ENCODE measurements at places on chromosomes 3 and 15.

DNA sequence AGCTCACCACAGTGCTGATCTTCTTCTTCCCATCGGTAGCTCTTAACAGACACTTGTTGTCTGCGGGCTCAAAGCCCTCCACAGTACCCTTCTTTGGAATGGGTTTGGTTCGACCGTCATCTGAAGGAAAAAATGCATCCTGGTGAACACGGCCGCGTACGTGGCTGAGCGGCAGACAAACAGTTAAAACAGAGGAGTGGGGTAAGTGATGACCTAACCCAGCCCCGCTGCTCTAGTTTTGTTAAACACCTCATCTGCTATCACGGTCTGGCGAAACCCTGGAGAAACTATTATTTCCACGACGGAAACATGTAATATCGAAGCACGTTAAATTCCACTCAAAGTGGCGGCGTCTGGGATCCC, 725 bp downstream of the SRP14 start:
- peak; percentile 19 for DNase-seq

GRCh38 chr3:59451800-59452746, 402.2 kb upstream of the CFAP20DC start:
- no peak for DNase-seq

- DNase-seq, result no peak
These were observed 170.0 kb upstream of the ROBO2 start for GRCh38 chr3:76869726-76870384.

GRCh38 chr3:1093217-1093616, 393 bp downstream of the CNTN6 start:
- no peak for DNase-seq

DNA sequence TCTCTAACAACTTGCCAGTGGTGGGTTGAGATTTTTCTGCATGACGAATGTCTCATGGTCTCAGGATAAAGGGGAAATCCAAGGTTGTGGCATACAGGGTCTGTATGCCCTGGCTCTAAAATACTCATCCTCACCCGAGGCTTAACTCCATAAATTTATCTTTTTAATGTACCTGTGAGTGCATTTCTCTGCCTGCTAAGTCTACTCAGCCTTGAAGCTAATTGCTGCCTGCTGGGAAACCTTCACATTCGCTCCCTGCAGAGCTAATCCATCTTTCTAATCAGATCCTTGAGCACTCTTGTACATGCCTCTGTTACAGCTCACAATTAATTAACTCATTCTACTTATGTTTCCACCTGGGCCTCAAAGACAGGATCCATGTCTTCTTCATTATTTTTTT, 93.8 kb downstream of the CMSS1 start:
- no peak for DNase-seq

DNA sequence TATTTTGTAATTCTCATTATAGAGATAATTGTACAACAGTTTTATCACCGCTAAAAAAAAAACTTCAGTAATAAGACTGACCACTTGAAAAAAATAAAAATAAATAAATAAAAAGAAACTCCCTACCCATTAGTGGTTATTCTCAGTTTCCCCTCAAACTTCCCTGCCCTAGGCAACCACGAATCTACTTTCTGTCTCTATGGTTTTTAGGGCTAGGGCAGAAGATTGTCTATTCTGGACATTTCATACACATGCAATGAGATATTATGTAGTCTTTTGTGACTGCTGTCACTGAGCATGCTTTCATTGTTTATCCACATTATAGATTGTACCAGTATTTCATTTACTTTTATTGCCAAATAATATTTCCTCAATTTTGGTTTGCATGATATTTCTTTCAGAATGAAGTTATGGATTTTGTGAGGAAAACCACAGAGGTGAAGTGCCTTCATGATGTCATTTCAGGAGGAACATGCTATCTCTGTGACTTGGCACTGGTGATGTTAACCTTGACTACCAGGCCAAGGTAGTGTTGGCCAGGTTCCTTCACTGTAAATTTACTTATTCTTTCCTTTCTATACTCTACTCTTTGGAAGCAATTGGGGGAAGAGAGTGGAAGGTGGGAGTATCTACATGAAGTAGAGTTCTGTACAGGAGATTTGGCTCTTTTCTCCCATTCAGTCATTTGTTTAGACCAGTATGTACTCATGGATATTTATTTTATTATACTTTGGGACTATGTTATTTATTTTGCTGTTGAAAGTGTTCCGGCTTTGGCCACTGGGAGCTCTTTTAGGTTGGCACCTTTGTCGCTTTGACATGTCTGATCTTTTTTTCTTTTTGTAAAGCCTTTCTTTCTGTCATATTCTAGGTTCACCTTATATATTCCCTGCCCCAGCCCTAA, 86.3 kb downstream of the GMPS start:
- DNase-seq, result no peak

DNA sequence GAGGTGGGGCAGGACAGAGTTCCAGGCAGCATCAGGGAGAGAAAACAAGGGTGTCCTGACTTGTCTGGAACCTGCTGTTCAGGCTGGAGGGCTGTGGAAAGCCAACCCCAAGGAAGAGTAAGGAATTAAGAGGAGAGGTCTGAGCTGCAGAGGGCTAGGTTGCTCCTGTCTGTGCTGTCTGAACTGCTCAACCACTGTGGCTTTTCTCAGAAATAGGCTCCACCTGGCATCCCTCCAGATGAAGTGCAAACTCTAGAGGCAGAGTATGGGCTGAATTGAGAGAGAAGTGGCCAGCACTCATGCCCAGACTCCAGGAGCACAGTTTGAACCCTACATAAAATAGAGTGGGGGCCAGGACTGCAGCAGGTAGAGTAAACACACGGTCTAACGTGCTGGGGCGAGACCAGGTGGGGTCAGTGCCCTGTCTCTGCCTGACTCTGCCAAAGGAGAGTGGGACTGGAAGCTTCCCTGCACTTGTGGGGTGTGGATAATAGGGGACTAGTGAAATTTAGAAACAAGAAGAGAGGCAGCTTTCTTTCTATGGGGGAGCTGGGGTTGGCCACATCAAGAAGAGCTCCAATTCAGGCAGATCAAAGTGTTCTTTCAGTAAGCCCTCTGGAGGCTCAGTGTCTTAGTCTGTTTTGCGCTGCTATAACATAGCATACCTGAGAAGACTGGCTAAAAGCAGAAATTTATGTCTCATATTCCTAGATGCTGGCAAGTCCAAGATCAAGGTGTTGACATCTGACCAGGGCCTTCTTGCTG, 28.0 kb upstream of the MNS1 start:
- no peak for DNase-seq

DNA sequence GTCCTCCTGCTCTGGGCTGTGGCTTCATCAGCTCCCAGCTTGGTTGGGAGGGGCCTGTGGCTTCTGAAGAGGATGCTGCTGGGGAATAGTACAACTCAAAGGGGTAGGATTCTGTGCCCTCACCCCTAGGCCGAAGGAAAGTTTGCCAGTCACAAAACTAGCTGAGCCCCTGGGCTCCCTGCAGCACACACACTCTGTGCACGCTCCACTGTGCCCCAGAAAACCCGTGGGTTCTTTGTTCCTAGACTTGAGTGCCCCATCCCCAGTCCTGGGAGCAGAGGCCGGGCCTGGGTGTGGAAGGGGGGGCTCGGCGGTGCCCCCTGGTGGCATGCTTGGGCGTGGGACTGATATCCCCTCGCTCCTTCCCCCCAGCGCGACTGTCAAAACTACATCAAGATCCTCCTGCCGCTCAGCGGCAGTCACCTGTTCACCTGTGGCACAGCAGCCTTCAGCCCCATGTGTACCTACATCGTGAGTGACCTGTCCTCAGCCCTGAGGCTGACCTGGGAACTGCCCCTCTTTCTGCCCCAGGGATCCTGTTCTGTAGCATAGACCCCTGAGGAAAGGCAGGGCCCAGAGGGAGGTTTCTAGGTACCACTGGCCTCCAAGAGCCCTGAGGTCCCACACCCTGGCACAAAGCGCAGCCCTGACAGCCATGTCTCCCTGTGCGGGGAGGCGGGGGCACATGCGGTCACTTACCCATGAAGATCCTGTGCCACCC, 14.2 kb downstream of the CIB1 start:
- DNase-seq, result peak; percentile 68

- DNase-seq, result no peak
These were observed 86.7 kb upstream of the IQSEC1 start for GRCh38 chr3:13159890-13160289.

GRCh38 chr3:112640276-112640929, 540 bp downstream of the CCDC80 start:
- DNase-seq, result no peak

GRCh38 chr15:84982301-84982920, 755 bp downstream of the PDE8A start:
- no peak for DNase-seq

DNA sequence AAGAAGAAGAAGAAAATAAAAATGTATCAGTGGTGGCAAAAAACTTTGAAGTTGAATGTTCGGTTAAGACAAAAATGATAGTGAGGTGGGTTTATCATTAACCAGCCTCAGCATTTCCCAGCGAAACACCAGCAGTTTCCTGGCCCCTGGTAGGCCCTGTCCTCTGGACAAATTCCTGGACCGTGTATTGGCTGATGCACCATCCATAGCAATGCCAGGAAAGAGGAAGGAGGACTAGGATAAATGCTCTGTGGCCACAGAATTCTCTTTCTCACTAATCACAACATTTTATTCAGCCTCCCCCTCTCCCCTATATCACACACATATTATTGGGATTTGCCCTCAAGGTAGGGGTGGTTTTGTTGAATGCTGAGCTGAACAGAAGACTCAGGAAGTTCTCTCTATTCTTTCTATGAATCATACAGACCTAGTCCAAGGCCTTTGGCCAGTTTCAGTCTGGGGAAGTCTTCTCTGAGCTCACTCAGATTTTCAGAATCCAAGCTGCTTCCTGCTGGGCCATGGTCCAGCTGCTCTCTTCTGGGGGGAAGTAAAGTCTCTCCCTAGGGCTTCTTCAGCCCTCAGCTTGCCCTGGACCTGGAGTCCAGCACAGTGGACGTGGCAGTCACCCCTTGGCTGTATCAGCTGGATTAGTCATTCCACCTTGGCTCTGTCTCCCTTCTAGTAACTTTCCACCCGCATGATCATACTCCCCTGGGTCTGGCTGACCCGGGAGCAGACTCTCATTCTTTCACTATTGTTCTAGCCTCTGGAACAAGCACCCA, 27.6 kb downstream of the SLC28A1 start:
- no peak for DNase-seq

DNA sequence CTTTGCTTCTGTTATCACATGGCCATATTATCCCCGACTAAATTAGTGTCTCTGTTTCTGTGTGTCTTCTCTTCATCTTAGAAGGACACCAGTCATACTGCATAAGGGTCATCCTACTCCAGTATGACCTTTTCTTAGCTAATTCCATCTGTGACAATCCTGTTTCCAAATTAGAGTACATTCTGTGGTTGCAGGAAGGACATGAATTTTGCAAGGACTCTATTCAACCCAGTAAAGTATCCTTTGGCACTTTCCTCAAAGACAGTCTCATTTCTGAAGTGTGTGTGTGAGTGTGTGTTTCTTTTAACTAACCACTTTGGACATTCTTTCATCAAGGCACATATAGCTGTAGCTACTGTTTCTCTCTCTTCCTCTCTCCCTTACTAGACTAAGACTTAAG, 15.2 kb upstream of the MME start:
- no peak for DNase-seq

- DNase-seq, result no peak
These were observed 417 bp downstream of the HACD2 start for GRCh38 chr3:123584284-123584987.

GRCh38 chr15:80527961-80528360, 123.8 kb downstream of the ARNT2 start:
- DNase-seq, result no peak

GRCh38 chr3:69445498-69445897, 59.6 kb upstream of the FRMD4B start:
- no peak for DNase-seq

DNA sequence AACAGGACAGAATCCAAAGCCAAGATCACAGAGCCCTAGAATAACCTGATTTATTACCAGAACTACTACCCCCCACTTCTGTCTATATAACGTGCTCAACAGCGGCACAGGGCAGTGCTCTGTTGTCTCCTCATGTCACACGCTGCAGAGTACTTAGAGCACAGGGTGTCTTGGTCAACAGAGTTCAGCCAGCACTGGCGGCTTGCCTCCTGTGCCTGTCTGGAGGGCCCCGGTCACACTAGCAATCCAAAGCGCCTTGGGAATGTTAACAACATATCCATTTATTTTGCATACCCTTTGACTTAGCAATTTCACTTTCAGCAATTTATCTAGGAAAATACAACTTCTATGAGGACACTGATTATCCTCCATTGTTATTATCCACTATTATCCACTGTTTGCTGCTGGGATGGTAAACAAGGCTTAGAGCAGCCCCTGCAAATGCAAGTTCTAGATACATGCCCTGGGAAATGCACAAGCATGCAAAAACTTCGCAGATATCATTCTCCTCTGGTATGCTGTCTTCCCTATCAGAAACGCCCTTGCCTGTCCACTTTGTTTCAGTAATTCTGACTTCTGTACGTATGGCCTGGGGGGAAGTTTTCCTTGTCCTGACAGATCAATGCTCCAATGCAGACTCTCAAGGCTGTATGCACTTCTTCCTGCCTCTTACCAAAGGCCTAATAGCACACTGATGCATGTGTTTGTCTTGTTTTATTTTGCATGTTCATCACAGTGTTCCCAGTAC, 86.2 kb upstream of the OCA2 start:
- no peak for DNase-seq

DNA sequence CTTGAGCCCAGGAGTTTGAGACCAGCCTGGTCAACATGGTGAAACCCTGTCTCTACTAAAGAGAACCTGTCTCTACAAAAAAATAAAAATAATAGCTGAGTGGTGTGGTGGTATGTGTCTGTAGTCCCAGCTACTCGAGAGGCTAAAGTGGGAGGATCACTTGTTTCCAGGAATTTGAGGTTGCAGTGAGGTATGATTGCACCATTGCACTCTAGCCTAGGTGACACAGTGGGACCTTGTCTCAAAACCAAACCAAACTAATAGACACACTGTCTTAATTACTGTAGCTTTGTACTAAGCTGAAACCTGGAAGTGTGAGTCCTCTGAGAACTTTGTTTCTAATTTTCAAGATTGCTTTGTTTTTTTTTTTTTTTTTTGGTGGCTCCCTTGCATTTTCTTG, 30.4 kb downstream of the MGA start:
- DNase-seq, result no peak

GRCh38 chr3:72617424-72618024, 230.7 kb downstream of the SHQ1 start:
- DNase-seq, result no peak

DNA sequence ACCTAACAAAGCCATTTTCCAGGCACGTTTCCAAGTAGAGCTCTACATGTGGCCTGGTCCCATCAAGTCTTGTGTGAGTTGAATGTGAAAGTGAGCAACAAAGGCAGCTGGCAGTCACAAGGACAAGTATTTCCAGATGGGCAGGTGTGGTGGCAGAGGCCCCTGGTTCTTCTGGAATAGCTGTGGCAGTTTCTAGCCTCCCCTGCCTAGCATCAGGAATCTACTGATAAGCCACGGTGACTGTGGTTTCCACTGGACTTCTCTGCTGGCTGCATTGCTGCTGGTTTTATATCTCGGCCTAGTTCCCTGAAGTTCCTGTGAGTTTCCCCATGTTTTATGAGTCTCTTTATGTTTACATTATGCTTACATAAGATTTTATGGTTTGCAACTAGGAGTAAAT, 117.7 kb downstream of the GOLIM4 start:
- no peak for DNase-seq

- DNase-seq, result no peak
These were observed 234.1 kb downstream of the THSD4 start for GRCh38 chr15:71349336-71349735.

GRCh38 chr3:147038481-147038880, 367.9 kb downstream of the ZIC4 start:
- no peak for DNase-seq

GRCh38 chr3:134485075-134485717, 589 bp downstream of the ANAPC13 start:
- DNase-seq, result no peak

GRCh38 chr3:31763731-31764130, 217.3 kb downstream of the OSBPL10 start:
- no peak for DNase-seq

All from hematopoietic multipotent progenitor cell treated with erythropoietin and hydrocortisone succinate and interleukin-3 and kit ligand, for 17 days (in vitro differentiated cells).